ENCODE measurements at places on chromosomes 16 and 17.

GRCh38 chr17:20077978-20078685 is 69.0 kb downstream of the SPECC1 start:
- no peak for DNase-seq

DNA sequence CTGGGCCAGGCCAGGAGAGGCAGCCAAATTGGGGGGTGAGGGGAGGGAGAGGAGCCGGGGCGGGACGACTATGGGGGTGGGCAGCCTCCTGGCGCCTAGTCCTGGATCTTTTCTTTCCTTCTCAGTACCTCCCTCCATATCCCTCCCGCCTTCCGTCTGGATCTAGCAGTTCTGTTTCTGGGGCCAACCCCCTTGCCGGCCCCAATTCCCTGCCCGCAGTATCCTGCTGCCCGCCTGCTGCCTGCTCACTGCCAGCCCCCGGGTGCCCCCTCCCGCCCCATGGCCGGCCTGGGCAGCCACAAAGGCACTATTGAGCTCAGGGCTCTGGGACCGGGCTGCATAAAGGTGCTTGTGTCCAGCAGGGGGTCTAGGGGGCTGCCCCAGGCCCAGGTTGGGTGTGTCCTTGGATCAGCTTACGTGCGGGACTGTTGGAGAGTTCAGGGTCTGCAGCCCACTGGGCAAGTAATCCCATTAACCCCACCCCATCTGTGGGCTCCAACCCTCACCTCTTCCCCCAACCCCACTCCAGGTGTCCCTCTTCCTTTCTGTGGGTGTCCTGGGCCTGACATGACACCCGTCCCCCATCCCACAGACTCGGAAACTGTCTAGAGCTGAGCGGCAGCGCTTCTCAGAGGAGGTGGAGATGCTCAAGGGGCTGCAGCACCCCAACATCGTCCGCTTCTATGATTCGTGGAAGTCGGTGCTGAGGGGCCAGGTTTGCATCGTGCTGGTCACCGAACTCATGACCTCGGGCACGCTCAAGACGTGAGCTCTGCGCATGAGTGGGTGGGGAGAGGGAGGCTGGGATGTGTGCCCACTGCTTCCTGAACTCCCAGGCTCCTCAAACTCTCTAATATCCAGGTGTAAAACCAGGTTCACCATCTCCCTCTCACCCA is 2.0 kb downstream of the WNK4 start:
- DNase-seq = no peak

GRCh38 chr16:3017794-3018506 is at the start of gene CLDN6:
Gene CLDN6, minus strand, starts transcription at chr16:3018183. Its CDS starts 2,162 bp downstream, at chr16:3016021.
- peak; percentile 77 for DNase-seq

GRCh38 chr16:88881007-88881615 is 14.7 kb upstream of the PABPN1L start:
- DNase-seq = no peak

- no peak for DNase-seq
Observed at GRCh38 chr16:27264151-27264550, 4.4 kb downstream of the NSMCE1 start.

- no peak for DNase-seq
Observed at GRCh38 chr17:73271072-73271471, 9.4 kb upstream of the CPSF4L start.

GRCh38 chr16:89315791-89316581 is 98.5 kb downstream of the ZNF778 start:
- DNase-seq = no peak

DNA sequence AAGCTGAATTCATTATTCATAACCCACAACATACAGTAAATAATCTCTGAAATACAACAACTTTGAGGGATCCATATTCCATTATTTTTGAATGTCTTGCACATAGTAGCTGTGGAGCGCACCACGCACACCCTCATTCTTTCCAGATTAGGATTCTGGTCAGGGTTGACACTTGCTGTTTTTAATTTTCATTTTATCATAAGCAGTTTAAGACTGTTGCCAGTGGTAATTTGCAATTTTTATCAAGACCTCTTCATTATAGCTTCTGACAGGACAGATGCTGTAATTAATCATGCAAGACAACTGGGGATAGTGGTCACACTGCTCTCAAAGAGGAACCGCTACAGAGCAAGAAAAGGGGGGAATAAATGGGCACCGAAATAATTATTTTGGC is 109.7 kb downstream of the TOX3 start:
- DNase-seq = no peak

Measured in neuronal stem cell (in vitro differentiated cells).